GM12878 (cell line): ENCODE measurements at places on chromosomes 3 and 15.

DNA sequence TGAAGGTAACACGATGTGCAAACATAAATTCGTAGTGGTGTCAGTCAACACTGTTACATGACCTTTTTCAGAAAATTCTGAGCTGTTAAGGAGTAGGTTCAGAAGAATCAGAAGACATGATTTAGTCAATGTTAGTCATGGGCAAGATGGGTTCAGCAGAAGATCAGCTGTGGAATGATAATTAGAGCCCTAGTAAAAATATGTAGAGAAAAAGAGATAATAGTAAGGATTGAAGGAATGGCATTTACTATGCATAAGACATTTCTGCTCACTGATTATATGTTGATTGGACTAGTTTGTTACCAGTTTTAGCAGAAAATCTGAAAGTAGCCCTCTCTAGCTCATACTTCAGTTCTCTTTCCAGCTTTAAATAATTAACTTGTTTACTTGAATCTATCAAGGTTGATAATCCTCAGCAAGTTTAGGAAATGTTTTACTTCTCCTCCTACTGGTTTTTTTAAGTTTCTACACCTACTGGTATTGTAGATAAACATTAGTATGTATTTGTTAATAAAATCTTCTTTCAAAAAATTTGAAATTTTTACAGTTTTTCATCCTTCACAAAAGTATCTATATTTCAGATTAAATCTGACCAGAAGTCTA is 98.6 kb downstream of the ALCAM start:
- no peak for DNase-seq

- DNase-seq = no peak
Observed at GRCh38 chr3:18007980-18008379, 265.5 kb upstream of the TBC1D5 start.

DNA sequence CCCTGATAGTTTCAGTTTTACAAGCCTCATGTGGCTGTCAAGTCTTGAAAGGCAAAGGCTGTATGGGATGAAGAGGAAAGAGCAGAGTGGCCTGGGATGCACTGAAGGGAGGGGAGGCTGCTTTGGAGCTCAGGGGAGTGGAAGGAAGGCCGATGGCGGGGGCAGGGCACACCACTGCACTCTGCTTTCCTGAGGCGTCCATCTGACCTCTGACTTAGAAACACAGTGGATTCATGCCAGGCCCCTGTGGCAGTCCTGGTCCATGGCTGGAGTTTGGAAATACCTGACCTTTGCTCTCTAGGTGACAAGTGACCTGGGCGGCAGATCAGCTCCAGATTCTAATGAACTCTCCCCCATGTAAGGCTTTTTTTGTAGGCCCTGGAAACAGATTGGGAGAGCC is 19.0 kb downstream of the FAH start:
- no peak for DNase-seq

GRCh38 chr3:193929921-193930646 is 205.9 kb upstream of the HES1 start:
- DNase-seq = no peak

GRCh38 chr3:170753421-170754310 is 116.3 kb downstream of the RPL22L1 start:
- no peak for DNase-seq

- DNase-seq = no peak
Observed at GRCh38 chr3:29274667-29275066, 6.2 kb upstream of the RBMS3 start.

GRCh38 chr15:74821091-74821789 is 5.2 kb upstream of the CPLX3 start:
- peak; percentile 45 for DNase-seq

DNA sequence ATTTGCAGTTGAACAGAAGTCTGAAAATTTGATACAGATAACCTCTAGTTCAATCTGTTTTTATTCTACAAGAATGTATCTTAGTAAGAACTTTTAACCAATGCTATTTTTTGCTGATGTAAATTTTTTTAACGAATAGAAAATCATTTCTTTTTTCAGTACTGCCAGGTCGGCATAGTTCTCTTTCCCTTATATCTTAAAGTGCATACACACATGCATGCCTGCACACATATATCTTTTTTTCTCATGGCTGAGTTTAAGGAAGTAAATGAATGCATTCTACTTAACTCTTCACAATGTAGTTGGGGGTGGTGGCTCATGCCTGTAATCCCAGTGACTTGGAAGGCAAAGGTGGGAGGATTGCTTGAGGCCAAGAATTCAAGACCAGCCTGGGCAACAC is 48.4 kb downstream of the BLM start:
- no peak for DNase-seq

DNA sequence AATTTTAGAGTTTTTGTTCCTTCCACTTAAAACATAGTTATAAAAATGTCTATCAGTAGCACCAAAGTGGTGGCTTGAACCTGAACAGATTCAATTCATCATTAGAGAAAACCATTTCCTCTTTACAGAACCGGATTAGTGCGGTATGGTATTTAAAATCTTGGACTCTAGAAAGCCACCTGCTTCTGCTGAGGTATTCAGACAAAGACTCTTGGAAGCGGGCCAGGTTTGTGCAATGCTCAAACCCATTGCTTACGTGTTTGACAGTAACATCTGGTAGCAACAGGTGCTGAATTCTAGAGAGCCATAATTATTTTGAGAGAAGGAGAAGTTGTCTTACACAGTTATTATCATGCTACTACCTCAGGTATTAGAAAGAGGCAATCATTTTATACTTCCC is 290.5 kb downstream of the NAALADL2 start:
- peak; percentile 62 for DNase-seq

DNA sequence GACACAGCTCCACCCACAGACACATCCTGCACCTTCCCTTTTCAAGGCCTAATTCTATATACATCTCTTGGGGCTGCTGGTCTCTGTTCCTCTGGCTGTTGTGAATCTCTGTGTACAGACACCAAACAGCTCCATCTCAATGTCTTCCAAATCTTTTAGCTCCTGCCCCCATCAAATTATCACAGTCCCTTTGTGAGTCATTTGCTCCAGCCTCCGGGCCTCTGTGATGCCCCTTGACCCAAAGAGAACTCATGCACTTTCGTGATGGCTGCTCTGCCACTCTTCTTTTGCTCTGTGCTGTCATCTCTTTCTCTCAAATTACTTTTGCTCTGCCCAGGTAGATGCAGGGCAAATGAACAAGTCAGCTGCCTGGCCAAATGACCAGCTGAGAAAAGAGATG is 369.0 kb upstream of the CDIN1 start:
- DNase-seq = no peak

DNA sequence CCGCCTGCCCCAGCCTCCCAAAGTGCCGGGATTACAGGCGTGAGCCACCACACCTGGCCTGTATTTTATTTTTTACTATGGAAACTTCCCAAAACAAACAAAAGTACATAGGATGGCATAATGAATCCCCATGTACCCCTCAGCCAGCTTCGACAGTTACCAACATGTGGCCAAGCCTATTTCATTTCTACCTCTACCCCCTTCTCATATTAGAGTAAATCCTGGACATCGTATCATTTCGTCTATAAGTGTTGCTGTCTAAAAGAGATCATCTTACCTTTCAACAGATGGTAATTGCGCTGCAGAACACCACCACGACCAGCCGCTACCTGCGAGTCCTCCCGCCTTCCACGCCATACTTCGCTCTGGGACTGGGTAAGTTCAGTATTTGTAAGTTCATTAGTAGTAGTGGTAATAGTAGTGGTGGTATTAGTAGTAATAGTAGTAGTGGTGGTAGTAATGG is 44.9 kb downstream of the DLEC1 start:
- DNase-seq = no peak
